ENCODE measurements at places on chromosomes 1 and 21.

- no peak overlapping the region for H3K4me3 ChIP-seq
- DNase-seq = no peak
Measured at GRCh38 chr1:178220094-178220493, 126.2 kb downstream of the RASAL2 start.

- H3K4me3 ChIP-seq = no peak overlapping the region
- no peaks in the 10 kb centered on the region for H3K4me1 ChIP-seq
- H3K27me3 ChIP-seq = no peaks in the 10 kb centered on the region
- H3K27ac ChIP-seq = no peak overlapping the region
- no peaks in the 10 kb centered on the region for H3K36me3 ChIP-seq
Measured at GRCh38 chr21:31604591-31605190, 54.8 kb upstream of the SOD1 start.

DNA sequence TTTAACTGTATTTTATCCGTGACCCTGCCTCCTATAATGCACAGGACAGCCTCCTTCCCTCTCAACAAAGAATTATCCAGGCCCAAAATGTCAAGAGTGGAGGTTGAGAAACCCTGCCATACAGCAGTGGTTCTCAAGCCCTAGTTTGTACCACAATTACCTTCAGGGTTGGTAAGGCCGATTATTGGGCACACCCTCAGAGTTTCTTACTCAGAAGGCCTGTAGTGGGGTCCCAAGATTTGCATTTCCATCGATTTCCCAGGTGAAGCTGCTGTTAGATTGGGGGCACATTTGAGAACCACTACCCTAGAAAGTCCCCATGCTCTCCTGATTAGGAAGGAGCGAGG lies 400 bp upstream of the PGBD2 start:
- H3K4me1 ChIP-seq = peaks cover 24% of the 10 kb centered on the region
- no peak for DNase-seq
- H3K27ac ChIP-seq = peak overlapping the region; percentile 75
- peak overlapping the region; percentile 3 for H3K4me3 ChIP-seq
- peaks cover 7% of the 10 kb centered on the region for H3K27me3 ChIP-seq

- H3K4me3 ChIP-seq = no peak overlapping the region
- no peak overlapping the region for H3K27ac ChIP-seq
- H3K36me3 ChIP-seq = no peaks in the 10 kb centered on the region
- DNase-seq = no peak
- no peaks in the 10 kb centered on the region for H3K4me1 ChIP-seq
Measured at GRCh38 chr1:190179817-190180216, 297.8 kb downstream of the BRINP3 start.

DNA sequence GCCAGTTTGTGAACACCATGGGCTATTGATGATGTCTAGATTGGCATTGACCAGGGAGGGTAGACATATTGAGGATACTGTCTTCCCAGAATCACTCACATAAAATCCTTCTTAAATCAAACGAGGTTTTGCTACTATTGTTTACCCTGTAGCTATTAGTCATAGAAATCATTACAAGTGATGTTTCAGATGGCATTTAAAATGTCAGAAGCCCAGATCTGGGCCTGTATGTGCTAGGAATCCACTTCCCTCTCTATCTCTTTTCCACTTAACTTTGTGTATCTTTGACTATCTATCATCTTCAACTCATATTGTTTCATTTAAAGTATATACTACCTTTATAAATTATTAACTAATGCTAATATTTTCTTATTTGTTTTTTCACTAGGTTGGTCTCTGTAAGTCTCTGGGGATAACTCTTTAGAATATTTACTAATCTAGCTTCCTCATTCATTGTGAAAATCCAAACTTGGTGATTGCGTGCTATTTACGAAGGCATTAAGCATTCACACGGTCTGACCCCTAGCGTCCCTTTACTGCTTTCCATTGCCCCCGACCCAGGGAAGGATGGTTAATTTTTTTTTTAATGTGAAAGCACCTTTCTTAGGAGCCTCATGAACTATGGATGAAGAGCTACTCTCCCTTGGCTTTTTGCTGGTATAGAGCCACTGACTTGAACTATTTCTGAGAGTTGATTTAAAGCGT lies 281.8 kb downstream of the GPATCH2 start:
- H3K27me3 ChIP-seq = no peaks in the 10 kb centered on the region
- no peak overlapping the region for H3K27ac ChIP-seq
- no peaks in the 10 kb centered on the region for H3K4me1 ChIP-seq
- H3K36me3 ChIP-seq = no peaks in the 10 kb centered on the region

- no peaks in the 10 kb centered on the region for H3K4me1 ChIP-seq
- no peak for DNase-seq
- no peak overlapping the region for H3K4me3 ChIP-seq
- H3K36me3 ChIP-seq = no peaks in the 10 kb centered on the region
- no peaks in the 10 kb centered on the region for H3K27me3 ChIP-seq
Measured at GRCh38 chr21:15966651-15967050, 236.9 kb downstream of the USP25 start.

- H3K27me3 ChIP-seq = no peaks in the 10 kb centered on the region
- DNase-seq = no peak
Measured at GRCh38 chr1:85838238-85838637, 130.0 kb upstream of the ZNHIT6 start.

- peaks cover 65% of the 10 kb centered on the region for H3K27me3 ChIP-seq
- H3K36me3 ChIP-seq = no peaks in the 10 kb centered on the region
- H3K4me1 ChIP-seq = no peaks in the 10 kb centered on the region
- DNase-seq = no peak
Measured at GRCh38 chr1:18637511-18637960, 6.9 kb downstream of the PAX7 start.

DNA sequence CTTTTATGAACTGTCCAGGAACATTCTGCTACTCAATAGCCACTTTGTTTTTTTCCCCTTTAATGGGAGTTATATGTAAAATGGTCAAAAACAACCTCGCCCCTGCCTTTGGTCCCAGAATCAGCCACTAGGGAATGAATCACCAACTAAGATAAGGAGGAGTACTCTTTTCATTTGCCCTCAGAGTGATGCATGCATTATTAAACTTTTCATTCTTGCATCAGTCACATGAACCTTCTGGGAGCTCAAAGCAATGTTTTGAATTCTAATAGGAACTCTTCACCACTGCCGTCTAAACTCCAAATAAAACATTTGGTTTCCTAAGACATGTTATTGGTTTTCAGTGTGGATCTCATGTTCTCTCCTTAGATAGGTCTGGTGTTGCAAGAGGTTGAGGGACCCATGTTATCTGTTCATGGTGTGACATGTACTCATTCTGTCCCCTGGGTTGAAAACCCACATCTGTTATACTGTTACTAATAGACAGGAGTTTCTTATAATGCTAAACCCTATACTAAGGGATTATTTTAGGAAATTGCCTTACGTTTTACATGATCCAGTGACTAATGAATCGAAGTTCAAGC lies 17.8 kb upstream of the HSD17B7 start:
- no peak overlapping the region for H3K27ac ChIP-seq
- no peak overlapping the region for H3K4me3 ChIP-seq
- H3K27me3 ChIP-seq = peaks cover 7% of the 10 kb centered on the region
- no peak for DNase-seq
- no peaks in the 10 kb centered on the region for H3K36me3 ChIP-seq
- H3K4me1 ChIP-seq = no peaks in the 10 kb centered on the region

DNA sequence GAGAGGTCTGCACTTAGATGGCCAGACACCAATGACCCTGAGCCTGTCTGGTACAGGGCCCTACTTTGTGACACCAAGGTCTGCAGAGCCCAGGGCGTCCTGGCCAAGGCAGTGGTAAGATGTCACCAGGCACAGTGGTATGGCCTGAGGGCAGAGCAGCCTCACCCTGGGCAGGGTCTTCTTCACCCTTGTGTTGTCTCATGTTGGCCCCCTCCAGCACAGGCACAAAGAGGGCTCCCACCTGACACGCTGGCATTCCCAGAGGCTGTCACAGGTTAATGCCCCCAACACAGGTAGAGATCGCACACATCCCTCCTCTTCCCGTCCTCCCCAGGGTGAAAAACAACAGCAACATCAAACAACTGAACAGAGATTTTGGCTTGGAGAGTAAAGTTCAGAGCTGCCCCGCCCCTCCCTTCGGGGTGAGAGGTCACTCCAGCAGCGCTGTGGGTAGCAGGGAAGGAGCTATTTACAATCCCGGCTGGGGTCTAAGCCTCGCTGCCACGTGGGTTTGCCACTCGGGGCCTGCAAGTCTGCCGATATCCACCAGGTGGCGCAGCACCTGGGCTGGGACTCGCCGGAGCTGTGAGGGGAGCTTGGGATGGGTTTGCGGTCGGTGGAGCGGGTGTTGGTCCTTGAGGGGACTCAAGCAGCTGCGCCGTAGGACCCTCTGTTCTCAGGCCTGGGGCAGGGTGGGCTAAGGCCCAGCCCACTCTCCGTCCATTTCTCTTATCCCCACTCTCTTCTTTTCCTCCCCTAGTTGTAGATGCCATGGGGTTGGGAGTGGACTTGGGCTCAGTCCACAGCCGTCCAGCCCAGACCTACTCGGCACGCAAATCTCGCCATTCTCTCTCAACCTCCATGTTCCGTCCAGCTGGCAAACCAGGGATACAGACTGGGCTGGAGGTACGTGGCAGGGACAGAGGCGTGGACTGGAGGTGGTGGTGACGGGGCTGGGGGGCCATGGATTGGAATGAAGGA lies 12.7 kb downstream of the EFNA3 start:
- peaks cover 2% of the 10 kb centered on the region for H3K36me3 ChIP-seq
- no peak overlapping the region for H3K4me3 ChIP-seq
- peak; percentile 85 for DNase-seq
- peaks cover 13% of the 10 kb centered on the region for H3K4me1 ChIP-seq
- peaks cover 24% of the 10 kb centered on the region for H3K27me3 ChIP-seq
- H3K27ac ChIP-seq = no peak overlapping the region

- H3K4me3 ChIP-seq = no peak overlapping the region
- no peak for DNase-seq
- no peaks in the 10 kb centered on the region for H3K27me3 ChIP-seq
- H3K36me3 ChIP-seq = peaks cover 12% of the 10 kb centered on the region
- no peak overlapping the region for H3K27ac ChIP-seq
- peaks cover 8% of the 10 kb centered on the region for H3K4me1 ChIP-seq
Measured at GRCh38 chr21:15037900-15038293, 26.9 kb downstream of the NRIP1 start.

DNA sequence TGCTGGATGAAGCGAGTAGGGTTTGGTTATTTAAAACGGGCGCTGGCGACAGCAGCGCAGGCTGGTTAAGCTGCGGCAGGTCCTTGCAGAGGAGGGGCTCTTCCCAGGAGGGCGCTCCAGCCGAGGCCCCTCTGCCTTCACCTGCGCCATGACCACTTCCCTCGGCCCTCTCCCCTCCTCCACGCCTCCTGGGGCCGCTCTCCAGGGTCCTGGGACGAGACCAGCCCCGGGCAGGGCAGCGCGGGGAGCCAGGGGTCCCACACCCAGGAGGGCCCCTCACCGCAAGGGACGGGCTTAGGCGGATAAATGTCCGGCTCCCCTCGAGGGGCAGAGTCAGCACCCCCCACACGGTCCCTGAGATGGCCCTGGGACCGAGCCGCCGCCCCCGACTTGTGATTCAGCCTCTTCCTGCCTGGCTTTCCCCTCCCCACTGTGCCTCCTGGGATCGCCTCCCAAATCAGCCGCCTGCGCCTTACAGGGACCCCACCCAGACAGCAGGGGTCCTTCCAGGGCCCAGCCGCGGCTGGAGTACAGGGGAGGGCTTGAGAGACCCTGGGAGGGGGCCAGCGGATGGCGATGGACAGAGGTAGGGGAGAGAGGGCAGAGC lies 380.7 kb downstream of the MATN1 start:
- H3K4me1 ChIP-seq = no peaks in the 10 kb centered on the region
- no peak overlapping the region for H3K27ac ChIP-seq
- peaks cover 3% of the 10 kb centered on the region for H3K27me3 ChIP-seq
- H3K36me3 ChIP-seq = no peaks in the 10 kb centered on the region
- H3K4me3 ChIP-seq = no peak overlapping the region

GRCh38 chr1:241235256-241235897 lies 121.6 kb downstream of the RGS7 start:
- H3K4me1 ChIP-seq = no peaks in the 10 kb centered on the region
- H3K27ac ChIP-seq = no peak overlapping the region
- no peak overlapping the region for H3K4me3 ChIP-seq
- H3K27me3 ChIP-seq = no peaks in the 10 kb centered on the region
- H3K36me3 ChIP-seq = no peaks in the 10 kb centered on the region
- DNase-seq = no peak

DNA sequence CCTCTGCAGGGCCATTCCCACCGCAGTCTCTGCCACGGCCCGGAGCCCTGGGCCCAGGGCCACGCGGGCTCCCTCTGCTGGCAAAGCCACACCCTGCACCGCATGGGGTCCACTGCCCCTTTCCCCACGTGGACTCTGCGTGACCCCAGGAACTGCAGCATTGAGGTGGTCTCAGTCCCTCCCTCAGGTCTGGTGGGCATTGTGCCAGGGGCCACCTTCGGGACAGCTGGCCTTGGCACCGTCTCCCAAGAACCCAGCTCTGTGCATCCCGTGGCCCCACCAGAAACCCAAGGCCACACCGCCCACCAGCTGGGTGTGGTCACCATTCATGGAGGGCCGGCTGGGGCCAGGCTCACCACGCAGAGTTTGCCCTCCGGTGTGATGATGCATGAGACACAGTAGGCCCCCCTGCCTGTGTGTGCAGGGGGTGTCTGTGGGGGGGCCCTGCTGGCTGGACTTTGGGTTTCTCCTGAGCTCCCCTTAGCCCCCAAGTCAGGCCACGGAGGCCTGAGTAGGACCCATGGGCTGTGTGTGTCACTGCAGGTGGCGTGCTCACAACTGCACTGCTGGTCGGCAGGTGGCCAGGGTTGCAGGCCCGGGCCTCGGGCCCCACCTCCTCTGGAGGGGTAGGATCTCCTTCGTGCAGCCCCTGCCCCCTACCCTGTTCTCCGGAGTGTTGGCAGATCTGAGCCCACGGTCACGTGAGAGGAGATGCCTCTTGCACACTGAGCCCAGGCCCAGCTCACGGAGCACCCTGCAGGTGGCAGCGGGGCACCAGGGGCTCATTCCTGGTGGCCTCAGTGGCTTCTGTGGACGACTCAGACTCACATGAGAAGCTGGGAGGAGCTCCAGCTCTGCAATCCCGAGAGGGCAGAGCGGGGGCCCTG lies 5.8 kb downstream of the VWA1 start:
- no peak overlapping the region for H3K4me3 ChIP-seq
- no peaks in the 10 kb centered on the region for H3K36me3 ChIP-seq
- no peak overlapping the region for H3K27ac ChIP-seq
- H3K4me1 ChIP-seq = no peaks in the 10 kb centered on the region

GRCh38 chr1:163196449-163196787 lies 6.3 kb downstream of the RGS5 start:
- H3K36me3 ChIP-seq = no peaks in the 10 kb centered on the region
- no peak for DNase-seq
- no peaks in the 10 kb centered on the region for H3K27me3 ChIP-seq
- no peak overlapping the region for H3K27ac ChIP-seq
- no peak overlapping the region for H3K4me3 ChIP-seq

All from DND-41 (cell line).